Stimulated activated CD4-positive, alpha-beta T cell treated with anti-CD3 and anti-CD28 coated beads, Interleukin-12 subunit alpha, Interleukin-12 subunit beta, amount 100 ng/mL, for 24 hours (primary cell): ENCODE measurements at places on chromosomes 13 and 19.

DNA sequence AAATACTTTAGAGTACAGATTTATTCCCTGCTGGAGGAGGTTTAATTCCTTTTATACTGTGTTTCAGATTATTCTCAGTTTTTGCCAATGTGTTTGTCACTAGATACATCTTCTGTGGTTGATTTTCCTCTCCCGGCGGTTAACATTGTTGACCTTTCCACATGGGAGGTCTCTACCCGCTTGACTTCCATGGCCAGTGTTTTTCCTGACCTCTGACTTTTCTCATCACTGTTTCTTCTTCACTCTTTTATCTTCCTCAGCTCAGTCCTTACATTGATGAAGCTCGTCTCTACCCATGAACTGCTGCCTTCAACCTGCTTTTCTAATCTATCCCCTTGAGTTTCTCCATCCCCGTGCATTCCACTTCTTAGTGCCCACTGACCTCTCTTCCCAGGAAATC, 517.4 kb downstream of the GPC6 start:
- DNase-seq = no peak

DNA sequence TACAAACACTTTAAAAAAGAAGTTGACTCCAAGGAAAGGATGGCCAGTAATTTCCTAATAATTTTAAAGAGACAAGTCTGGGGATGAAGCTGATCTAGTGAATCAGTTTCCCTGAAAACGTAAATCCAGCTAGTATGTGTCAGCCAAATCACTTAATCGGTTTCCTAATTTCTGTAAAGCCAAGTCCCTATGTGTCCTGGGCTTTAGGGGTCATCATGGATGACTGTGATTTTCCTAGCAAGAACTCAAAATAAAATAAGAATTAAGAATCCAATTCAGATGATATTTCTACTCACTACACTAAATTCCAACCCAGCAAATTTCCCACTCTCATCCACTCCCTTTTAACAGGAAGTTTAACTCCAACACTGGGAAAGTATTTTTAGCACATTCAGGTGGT, 35.9 kb downstream of the ELF1 start:
- no peak for DNase-seq

- DNase-seq = no peak
These were observed 338.2 kb downstream of the UQCRFS1 start for GRCh38 chr19:28874742-28875141.

- no peak for DNase-seq
These were observed 19.0 kb upstream of the ACOD1 start for GRCh38 chr13:76929320-76929719.

- no peak for DNase-seq
These were observed 169.7 kb downstream of the KLF5 start for GRCh38 chr13:73228546-73228945.

GRCh38 chr19:5326986-5327623, 13.5 kb downstream of the PTPRS start:
- no peak for DNase-seq

DNA sequence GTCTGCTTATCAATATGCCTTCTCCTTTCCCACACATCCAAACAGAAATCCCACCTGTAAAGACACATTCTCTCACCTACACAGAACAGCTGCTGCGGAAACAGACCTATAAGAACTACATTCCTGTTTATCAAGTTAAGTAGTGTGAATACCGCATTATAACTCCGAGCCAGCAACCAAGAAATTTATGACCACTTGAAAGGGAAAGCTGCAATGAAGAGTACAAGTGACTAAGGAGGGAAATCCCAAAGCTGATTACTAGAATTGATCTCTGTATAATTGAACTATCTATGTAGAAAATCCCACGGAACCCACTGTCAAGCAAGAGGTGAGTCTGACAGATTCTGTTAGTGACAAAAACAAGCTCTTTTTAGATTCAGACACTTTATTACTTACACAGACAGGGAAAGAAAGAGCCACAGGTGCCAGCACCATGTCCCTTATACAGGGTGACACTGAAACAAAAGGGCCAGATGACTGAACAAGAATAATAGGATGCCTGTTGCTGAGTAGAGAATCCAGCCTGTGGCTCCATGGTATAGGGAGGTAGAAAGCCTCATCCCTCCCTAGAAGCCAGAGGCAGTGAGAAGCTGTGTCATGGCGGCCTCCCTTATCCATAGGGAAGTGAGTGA, 1.6 kb upstream of the IGFL4 start:
- no peak for DNase-seq

GRCh38 chr13:50408068-50408467, 392.8 kb downstream of the KCNRG start:
- no peak for DNase-seq

DNA sequence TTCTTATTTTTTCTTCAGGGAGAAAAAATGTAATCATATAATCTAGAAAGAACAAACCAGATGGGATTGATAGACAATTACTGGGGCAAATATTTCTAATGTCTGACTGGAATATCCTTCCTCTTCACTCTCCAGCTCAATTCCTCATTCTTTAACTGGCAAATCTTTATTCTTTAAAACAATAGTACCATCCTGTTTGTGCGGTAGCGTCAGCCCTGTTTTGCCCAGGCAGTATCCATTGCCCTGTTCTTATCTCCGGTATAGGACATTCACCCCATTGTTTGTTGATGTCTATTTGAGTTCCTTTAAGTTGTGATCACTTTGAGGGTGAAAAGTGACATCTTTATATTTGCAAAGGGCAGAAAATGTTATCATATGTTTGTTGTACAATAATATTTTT, 185.4 kb downstream of the POSTN start:
- no peak for DNase-seq

- no peak for DNase-seq
These were observed 79.8 kb downstream of the CHST8 start for GRCh38 chr19:33701565-33701964.

DNA sequence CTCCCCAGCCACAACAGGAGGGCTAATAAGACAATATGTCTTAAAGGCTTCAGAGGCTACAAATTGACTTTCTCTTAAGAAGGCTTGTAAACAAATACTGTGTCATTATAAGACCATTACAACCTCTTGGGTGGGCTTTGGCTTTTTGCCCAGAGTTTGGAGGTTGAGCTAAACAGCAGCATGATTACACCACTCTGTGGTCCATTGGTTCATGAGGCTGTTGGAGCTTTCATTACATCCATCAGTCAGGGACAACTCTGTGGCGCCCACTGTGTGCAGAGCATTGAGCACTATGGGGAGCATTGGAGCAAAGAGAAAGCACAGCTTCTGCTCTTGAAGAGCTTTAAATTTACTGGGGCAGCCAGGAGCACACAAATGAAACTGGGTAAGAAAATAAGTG, 75.9 kb downstream of the TNFSF11 start:
- no peak for DNase-seq

GRCh38 chr13:93248627-93249047, 22.0 kb downstream of the GPC6 start:
- no peak for DNase-seq

DNA sequence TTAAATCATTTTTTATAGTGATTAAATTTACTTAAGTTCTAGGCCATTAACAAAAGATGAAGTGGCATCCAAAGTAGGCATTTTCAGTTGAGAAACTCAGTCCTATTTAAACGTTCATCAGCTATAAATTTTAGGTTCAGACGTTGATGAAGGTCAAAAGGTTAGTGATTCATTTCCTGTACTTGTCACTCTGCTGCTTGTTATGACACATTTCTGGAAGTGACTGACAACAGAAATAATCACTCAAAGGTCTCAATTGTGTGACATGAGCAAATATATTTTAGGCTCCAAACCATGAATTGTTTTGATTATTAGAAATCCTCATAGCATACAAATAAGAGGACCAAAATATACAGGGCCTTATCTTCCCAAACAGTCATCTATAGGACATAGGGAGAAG, 10.3 kb upstream of the EDNRB start:
- no peak for DNase-seq
